ENCODE measurements at places on chromosomes 12 and 14. TPM values are rescaled to one million over a fixed set of nuclear protein-coding genes. Genes with fewer than 3 reads are reported as not detected.

DNA sequence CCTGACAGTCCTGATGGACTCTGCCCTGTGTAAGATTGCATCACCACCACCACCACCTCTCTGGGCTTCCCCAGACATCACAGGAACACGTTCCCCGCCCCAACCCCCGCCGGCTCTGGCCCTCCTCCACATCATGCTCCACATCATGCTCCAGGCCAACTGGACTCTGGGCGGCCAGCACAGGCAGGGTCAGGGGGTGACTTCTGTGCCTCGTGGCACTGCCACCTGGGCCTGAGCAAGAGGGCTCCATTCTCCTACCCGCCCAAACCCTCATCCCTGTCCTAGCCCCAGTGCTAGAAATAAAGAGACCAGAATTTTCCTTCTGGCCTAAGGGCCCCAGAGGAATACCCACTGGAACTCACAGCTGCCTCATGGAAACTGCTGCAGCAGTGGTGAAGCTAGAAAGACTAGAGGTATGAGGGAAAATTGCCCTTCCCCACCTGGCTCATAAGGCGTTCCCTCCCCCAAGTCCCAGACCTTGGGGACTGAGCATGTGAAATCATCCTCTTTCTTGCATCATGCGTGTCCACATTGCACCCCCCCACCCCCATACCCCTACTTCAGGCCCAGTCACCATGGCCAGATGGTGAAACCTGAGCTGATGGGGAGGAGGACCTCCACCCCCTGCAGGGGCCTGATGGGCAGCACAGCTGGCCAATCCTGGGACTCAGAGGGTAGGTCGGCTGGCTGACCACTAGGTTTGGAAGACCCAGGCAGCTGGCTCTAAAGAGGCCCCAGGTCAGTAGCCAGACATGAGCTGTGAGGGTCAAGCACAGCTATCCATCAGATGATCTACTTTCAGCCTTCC is at the start of gene INHBE:
INHBE (plus strand) TSS at position 742 of the 808 bp plus-strand sequence. CDS start 230 bp downstream, outside the sequence.
- no peak for DNase-seq

GRCh38 chr12:69698054-69698453 is 1.0 kb downstream of the BEST3 start:
- DNase-seq, result no peak

- DNase-seq, result no peak
These were observed 392.0 kb downstream of the FUT8 start for GRCh38 chr14:65804439-65805112.

- DNase-seq, result no peak
These were observed 139.5 kb downstream of the DAD1 start for GRCh38 chr14:22449600-22449905.

GRCh38 chr12:101207086-101207780 is 2.8 kb downstream of the SLC5A8 start:
- DNase-seq, result no peak

DNA sequence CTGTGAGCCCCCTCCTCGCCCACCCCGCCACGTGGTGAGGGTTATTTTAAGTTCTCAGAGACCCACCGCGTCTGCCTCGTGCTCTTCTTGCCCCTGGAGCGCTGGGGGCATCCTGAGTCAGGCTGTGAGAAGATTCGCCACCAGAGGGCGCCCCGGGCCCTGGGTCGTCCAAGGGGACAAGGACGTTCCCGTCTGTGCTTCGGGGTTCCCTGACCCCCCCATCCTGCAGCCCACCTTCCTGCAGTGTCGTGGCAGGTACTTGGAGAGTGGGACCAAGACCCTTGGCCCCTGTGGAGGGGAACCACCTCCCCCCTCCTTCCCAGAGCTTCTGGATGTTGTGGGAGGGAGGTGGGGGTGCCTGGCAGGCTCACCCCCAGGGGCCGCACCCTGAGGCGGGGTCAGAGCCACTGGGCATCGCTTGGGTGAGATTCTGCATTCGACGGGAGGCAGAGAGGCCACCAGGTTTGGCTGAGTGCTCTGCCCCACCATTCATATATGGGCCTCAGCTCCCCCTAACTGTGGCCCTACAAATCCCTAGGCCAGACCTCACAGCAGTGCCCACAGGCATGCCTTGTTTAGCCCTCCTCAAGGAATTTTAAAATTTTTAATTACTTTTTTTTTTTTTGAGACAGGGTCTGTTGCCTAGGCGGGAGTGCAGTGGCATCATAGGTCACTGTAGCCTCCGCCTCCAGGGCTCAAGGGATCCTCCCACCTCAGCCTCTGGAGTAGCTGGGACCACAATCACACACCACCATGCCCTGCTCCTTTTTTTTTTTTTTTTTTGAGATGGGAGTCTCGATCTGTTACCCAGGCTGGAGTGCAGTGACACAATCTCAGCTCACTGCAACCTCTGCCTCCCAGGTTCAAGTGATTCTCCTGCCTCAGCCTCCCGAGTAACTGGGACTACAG is 17.0 kb downstream of the RHOF start:
- peak; percentile 78 for DNase-seq

DNA sequence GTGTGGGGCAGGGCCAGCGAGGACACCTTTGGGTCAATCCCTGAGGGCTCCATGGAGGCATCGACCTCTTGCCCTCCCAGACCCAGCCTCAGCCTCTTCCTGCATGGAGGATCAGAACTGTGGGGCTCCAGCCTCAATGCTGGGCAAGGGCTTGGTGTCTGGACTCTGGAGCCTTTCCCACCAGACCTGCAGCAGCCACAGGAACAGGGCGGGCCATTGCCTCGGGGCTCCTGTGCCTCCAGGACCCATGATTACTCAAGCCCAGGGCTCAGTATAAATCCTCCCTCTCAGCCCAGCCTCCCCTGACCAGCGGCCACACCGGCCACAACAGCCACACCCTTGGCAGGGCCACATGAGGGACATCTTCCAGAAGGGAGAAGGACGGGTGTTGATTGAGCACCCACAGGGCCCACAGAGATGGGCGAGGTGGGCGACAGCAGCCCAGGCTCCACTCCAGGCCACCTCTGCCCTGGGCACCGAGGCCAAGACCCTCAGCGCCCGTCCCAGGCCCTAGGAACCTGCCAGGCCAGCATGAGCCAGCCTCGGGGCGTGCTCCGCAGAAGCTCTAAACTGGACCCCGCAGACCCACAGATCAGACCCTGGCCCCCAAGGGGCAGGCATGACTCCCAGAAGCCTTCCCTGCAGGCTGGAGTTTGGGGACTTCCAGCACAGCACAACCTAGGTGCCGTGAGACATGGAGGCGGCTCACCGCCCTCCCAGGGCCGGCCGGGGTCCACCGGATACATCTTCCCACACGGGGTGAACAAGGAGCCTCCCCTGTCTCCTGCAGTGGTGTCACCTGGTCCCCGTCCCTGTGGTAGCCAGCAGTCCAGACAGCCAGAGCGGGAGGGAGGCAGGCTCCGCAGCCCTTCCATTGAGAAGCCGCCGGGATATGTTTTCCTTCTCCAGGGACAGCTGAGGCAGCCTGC is 25.1 kb downstream of the NCOR2 start:
- DNase-seq, result no peak

DNA sequence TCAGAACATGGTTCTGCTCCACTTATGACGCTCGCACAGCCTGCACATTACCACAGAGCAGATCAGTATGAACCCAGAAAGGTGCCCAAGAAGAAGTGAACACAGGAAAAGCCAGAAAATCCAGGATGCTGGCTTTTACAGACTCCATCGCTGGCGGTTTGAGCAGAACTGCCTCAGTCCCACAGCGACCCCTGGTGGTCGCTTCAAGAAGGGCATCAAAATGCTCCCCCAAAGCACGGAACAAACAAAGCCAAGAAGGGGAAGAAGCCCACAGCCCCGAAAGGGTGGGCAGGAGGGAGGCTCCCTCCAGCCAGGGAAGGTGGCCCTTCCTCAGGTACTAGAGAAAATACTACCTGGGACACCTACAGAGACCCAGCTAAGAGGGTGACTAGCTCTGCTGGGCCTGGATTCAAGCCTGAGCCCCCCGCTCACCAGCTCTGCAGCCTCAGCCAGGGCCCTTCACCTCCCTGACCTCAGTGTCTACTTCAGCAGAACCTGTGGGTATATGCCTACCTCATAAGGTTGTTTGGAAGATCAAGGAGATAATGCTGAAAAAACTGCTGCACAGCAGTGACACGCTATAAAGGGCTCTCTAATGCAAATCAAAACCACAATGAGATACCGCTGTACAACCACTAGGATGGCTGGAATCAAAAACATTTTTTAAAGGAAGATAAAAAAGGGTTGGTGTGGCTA is 98.1 kb downstream of the NCOR2 start:
- no peak for DNase-seq

GRCh38 chr12:57823131-57823907 is 4.8 kb upstream of the AVIL start:
- no peak for DNase-seq

DNA sequence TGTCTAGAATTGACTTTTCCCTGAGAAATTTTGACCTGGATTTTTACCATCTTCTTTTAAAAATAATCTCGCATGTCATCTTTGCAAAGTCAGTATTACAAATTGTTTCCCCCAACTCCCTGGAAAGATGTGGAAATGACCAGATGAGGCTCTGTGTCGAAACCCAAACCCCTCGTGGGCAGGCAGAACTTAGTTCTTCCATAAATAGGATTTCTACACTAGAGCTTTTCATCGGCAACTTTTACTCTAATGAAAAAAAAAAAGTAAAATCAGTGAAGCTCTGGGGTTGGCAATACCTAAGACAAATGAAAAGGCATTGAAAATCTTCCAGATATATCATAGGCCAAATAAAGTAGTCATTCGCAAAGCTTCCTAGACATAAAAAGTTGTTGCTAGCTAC is 17.0 kb downstream of the SSPN start:
- no peak for DNase-seq

GRCh38 chr14:80681651-80682050 is 259.9 kb downstream of the CEP128 start:
- DNase-seq, result no peak

- no peak for DNase-seq
These were observed 374.4 kb downstream of the BCAT1 start for GRCh38 chr12:24574538-24574937.

DNA sequence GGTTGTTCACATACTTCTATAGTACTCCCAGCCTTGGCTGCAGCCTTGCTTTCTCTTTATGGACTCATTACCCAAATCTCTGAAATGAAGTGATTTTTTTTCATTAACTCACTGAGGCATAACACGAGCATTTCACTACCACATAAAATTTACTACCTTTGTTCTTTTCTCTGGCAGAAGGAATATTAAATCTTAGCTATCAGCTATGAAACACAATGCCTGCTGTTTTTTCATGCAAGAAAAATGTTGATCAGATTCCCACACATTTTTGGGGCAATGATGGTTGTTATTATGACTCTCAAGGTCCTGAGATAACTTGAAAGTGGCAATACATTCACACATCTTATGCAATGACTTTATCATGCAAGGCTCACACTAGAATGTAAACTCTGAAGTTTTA is 225.3 kb upstream of the ATP2B1 start:
- no peak for DNase-seq

DNA sequence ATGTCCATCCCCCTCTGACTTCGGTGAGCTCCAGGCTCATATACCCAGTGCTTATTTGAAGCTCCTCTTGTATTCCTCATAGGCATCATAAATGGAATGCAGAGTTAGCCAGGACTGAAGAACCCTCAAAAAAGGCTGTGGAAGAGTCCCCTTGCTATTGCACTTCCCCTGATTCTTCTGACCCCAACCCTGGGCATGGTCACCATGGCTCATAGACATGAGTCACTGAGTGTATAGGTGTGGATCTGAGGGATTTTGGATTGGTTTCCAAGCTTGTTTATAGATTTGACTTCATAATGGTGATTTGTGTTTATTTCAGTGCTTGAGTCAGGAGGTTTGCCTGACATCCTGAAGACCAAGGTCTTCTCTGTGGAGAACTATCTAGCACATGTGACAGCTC is 98.4 kb upstream of the SLC38A2 start:
- no peak for DNase-seq

DNA sequence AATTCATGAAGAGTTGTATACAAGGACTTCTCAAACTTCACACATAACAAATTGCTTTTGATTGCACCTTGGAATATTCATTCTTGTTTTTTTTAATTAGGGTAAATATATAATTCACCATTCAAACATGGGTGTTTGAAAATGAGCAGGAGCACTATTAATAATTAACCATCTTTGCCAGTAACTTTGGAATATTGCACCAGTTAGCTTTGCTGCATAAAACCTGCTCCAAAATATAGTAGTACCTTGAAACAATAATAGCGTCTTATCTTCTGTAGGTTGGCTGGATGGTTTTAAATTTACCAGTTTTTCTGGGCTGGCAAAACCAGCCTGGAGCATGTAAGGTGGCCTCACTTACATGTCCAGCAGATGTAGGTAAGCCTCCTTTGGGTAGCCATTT is 1112.4 kb downstream of the TRHDE start:
- no peak for DNase-seq

DNA sequence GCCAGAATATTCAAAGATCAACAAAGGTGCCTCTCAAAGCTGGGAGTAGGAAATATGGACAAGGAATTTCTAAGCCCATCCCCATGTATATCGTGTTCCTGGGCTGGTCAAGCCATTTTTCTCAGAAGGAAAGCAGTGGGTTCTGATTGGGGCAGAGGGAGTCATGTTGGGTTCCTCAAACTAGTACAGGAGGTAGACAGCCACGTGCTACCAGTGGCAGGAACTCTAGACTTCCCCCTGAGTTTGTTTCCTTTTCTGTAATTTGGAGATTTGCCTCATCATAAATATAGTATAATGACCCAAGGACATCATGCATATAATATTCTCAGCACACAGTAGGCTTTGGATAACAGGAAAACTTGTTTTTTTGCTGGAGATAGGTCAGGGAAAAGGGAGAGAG is 16.4 kb upstream of the PLEKHH1 start:
- DNase-seq, result no peak

DNA sequence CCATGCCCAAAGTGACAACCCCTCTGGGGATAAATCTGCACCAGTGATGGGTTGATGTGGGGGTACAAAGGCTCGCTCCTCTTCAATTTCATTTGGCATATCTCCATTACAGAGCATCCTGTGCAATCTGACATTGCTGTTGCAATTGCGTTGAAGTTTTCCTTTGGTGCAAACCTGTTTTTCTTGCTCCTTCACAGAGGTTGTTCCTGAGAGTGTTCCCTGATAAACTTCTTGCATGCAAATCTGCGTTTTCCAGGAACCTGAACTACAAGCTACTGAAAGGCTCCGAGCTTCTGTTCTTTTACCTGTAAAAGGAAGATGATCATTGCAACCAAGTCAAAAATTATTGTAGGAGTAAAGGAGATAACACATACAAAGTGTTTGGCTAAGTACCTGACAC is 26.1 kb downstream of the SERPINA11 start:
- no peak for DNase-seq

KRT77 gene
- not detected for total RNA-seq

GAS2L3 gene
- 2.2 TPM for total RNA-seq

CLEC4C gene
- not detected for total RNA-seq

DYRK2 gene
- 55.1 TPM for total RNA-seq

AKAP5 gene
- 0.24 TPM for total RNA-seq

HNF1A gene
- not detected for total RNA-seq
